ENCODE measurements at places on chromosomes 3 and 15.
A peak's percentile ranks its signal among the peaks of the same experiment; 100 is the strongest.

GRCh38 chr3:106206146-106206545 lies 337.3 kb upstream of the CBLB start:
- DNase-seq: peak; percentile 44

- no peak for DNase-seq
Observed at GRCh38 chr3:152549263-152549662, 280.5 kb downstream of the MBNL1 start.

- no peak for DNase-seq
Observed at GRCh38 chr15:41125931-41126642, 10.0 kb upstream of the INO80 start.

DNA sequence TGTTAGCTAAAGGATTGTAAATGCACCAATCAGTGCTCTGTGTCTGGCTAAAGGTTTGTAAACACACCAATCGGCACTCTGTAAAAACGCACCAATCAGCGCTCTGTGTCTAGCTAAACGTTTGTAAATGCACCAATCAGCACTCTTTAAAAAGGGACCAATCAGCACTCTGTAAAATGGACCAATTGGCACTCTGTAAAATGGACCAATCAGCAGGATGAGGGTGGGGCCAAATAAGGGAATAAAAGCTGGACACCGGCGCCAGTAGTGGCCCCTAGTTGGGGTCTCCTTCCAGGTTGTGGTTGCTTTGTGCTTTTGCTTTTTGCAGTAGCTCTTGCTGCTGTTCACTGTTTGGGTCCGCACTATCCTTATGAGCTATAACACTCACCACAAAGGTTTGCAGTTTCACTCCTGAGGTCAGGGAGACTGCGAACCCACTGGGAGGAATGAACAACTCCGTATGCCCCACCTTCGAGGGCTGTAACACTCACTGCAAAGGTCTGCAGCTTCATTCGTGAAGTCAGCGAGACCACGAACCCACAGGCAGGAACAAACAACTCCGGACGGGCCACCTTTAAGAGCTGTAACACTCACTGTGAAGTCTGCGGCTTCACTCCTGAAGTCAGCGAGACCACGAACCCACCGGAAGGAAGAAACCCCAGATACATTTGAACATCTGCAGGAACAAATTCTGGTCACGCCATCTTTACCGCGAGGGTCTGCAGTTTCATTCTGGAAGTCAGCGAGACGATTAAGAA lies 1.1 kb upstream of the SUCLG2 start:
- peak; percentile 83 for DNase-seq

DNA sequence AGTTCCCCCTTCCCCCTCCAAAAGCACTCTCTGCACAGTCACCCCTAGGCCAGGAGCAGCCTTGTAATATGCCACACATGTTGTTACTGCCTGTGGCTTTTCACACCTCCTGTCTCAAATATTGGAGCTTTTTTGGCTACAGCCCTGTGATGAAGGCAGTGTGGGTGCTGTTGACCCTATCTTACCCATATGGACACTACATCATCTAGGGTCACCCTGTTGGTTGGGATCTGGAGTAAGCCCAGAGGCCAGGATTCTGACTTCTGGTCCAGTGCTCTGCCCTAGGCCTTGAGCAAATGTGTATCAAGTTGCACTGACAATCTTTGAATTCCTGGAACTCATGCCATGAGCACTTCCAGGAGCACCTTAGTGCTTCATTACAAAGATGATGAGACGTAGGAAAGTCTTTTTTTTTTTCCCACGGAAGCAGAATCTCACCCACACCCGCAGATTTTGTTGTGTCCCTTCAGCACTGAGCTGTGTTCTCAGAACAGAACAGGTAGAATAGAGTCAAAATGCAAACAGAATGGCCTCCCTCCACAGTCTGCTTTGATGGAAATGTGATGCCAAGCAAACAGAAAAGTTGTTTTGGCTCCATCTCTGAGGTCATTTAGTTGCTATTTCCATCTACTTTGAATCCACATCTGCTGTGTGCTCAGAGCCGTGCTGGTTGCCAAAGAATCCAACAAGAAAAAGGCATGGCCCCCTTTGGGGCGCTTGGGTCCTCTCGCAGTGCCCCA lies 49.6 kb downstream of the SMAD3 start:
- DNase-seq: no peak

GRCh38 chr3:7658294-7658693 lies 797.4 kb downstream of the GRM7 start:
- no peak for DNase-seq

- DNase-seq: no peak
Observed at GRCh38 chr3:73432023-73432705, 192.6 kb downstream of the PDZRN3 start.

DNA sequence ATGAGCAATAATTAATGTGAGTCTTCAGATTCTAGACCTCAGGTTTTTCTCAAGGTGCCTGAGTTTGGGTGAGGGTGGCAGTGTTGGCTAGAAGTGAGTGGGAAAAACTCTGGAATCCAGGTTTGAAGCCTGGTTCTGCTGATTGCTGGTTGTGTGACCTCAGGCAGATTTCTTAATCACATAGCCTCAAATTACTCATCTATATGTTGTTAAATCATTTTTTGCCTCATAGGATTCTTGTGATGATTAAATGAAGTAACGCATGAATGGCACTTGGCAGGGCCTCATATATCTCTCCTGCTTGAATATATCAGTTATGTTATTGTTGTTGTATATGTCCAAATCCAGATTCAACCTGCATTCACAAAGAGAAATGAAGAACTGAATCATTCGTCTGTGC lies 60.5 kb downstream of the NR2F2 start:
- no peak for DNase-seq

DNA sequence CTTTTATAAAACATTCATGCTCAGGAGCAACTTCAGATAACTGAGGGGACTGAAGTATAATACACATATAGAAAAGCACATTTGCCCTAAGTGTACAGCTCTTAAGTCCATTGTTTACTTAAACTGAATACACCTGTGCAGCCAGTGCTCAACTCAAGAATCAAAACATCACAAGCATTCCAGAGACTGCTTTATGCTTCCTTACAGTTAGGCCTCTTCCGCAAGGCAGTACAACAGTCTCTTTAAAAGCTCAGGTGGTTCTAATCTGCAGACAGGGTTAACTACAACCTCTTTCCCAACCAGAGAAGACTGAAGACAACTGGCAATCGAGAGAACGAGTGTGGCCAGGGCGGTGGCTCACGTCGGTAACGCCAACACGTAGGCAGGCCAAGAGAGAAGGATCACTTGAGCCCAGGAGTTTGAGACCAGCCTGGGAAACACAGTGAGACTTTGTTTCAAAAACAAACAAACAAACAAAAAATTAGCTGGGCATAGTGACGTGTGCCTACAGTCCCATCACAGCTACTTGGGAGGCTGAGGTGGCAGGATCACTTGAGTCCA lies 16.9 kb downstream of the MCCC1 start:
- no peak for DNase-seq

- DNase-seq: no peak
Observed at GRCh38 chr3:16334909-16335308, 69.9 kb downstream of the OXNAD1 start.
